ENCODE measurements at places on chromosomes 5 and 9. TPM values are rescaled to one million over a fixed set of nuclear protein-coding genes. Genes with fewer than 3 reads are reported as not detected.

DNA sequence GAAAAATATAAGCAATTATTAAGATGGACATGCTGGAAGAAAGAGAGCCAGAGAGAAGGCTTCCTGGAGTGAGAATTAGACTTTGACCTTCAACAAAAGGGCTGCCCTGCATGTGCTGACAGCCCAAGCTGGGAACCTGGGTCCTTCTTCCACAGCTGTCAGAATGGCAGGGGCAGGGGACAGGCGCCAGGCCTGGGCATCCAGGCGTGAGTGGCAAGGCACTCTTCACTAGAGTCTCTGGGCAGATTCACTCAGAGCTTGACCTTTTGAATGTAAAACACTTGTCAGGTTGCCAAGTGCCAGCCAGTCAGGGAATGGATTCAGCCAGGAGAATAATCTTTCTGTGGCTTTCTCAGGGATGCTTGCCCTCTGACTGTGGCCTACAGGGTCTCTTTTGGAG lies 119.1 kb upstream of the CLINT1 start:
- no peak for DNase-seq

DNA sequence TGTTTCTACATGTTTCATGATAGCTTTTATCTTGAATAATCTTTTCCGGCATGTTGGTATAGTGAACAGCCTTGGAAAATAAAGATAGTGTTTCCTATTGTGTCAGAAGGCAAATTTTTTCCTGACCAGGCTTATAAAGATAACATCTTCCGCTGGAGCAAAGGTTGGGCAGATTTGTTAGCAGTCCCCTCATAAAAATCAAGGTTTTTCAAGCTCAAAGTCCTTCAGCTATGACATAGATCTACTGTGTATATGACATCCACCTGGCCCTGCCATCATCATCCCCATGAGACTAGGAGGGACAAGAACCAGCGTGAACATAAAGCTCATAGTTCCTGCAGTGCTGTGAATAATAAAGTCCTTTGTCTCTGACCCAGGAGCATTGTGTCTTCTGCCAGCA lies 30.4 kb upstream of the OTULINL start:
- peak; percentile 27 for DNase-seq

- DNase-seq, result no peak
These were observed 2.0 kb downstream of the SEMA6A start for GRCh38 chr5:116572350-116573278.

GRCh38 chr9:36548454-36548853 lies 24.2 kb upstream of the MELK start:
- DNase-seq, result no peak

- DNase-seq, result peak; percentile 64
These were observed 551.2 kb upstream of the KLF4 start for GRCh38 chr9:108040783-108041182.

- DNase-seq, result no peak
These were observed 26.4 kb downstream of the ZDHHC11B start for GRCh38 chr5:757931-758697.

- no peak for DNase-seq
These were observed 235.5 kb upstream of the ZNF608 start for GRCh38 chr5:124981901-124982300.

GRCh38 chr5:145247745-145248040 lies 587.4 kb downstream of the PRELID2 start:
- DNase-seq, result no peak

DNA sequence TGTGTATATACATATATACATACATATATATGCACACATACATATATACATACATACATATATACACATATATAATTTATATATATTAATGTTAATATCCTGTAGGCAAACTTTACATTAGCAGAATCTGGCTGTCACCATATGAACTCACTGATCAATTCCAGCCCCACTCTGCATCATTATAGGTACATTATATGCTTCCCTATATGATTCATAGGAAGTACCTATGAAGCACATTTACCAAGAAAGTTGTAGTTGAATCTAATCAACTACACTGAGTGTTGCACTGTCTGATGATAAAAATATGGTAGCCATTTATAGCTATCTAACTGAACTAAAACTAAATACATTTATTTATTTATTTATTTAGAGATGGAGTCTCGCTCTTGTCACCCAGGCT lies 5.5 kb upstream of the SPATA6L start:
- DNase-seq, result no peak

CATSPER3 gene
- 0.40 TPM for total RNA-seq

ANXA2R gene
- 4.8 TPM for total RNA-seq

TGFBI gene
- total RNA-seq, result 4.5 TPM

FGF18 gene
- total RNA-seq, result not detected

Measured in PC-3 (cell line).